Stimulated activated CD8-positive, alpha-beta memory T cell treated with anti-CD3 and anti-CD28 coated beads, Interleukin-2, amount 100 ng/mL, for 1 hour (primary cell): ENCODE measurements at places on chromosomes 2 and 18.

GRCh38 chr2:237068005-237068576 lies 17.6 kb upstream of the COPS8 start:
- no peak for DNase-seq

- DNase-seq = no peak
Measured at GRCh38 chr2:205655779-205656456, 26.4 kb upstream of the NRP2 start.

GRCh38 chr2:17625446-17625845 lies 85.0 kb downstream of the VSNL1 start:
- DNase-seq = no peak

DNA sequence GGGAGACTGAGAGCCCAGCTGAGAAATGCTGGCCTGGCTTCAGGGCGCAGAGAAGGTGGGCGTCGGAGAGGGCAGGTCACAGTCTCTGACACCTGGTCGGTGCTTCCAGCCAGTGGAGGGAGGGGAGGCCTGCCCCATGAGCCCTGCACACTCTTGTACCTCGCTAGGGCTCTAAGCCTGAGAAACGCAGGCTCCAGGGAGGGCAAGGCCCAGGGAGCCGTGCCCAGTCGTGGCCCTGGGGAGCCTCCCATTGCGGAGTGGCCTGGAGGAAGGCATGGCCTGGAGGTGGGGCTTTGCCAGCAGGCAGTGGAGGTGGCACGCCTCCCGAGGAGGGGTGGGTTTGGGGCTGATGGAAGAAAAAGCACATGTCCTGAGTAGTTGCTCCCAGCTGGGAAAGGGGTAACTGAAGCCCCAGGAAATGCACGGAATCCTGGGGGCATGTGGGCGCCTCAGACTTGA lies 39.0 kb downstream of the MTERF4 start:
- no peak for DNase-seq

DNA sequence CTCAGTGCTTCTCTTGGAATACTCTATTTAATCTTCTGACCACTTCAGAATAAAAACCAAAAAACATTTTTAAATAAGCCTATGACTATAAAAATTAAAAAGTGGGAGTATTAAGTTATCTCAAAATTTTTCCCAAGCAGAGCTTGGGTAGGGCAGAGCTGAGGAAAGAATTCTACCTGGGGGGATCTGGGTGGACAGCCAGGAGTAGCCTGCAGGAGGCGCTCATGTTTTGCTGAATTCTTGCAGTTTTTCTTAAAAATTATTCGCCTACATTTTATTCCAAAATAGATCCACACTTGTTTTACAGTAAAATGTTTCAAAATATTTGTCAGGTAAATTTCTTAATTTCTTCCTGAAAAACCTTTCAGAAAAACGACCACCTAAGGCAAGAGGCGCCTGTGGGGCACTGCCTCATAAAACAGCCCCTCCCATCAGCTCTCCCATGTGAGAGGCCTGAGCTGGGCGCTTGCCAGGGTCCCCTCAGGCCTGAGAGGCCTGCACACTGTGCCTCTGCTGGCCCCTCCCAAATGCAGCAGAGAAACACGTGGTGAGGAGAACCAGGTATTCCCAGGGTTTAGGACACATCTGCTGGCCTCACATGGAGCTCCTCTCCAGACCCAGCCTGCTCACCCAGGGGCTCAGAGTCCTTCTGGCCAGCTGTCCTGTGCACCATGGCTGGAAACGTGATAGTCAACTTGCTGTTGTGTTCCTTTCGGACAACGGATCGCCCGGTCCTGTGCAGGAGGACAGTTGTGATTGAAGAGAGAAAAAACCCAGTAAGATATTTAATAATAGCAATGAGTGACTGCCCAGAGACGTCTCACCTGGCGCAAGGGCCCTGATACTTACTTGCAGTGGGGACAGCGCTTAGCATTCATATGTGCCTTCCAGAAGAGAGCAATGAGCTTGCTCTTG lies 17.5 kb downstream of the POLR1A start:
- DNase-seq = no peak

DNA sequence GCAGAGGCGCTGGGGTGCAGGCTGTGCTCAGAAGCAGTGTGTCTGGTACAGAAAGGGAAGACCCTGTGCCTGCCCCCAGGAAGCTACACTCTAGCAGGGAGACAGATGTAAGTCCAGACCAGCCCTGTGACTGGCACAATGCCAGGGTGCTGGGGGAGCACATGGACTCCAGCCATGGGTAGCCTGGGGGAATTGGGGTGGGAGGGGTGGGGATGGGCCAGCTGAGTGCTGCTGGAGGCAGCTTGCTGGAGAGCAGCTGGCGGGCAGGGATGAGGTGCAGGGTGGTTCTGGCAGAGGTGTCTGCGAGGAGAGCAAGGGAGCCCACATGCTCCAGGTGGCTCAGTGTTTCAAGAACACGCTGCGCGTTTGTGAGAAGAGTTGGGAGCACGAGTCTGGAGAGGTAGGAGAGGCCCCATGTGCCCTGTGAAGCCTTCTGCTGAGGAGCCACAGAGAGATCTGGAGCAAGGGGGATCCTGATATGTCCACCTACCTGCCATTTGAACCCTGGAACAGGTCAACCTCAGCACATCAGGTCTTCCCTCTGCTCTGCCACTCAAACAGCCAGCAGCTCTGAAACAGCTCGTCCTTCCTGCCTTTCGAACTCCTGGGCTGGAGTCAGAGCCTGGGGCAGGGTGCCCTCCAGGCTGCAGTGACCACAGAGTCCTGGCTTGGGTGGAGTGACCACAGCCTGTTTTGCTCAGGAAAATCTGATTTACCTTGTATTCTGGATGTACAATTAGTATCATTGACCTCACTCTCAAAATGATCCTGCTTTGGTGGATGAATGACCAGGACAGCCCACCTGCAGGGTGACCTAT lies 15.1 kb downstream of the ALLC start:
- no peak for DNase-seq

DNA sequence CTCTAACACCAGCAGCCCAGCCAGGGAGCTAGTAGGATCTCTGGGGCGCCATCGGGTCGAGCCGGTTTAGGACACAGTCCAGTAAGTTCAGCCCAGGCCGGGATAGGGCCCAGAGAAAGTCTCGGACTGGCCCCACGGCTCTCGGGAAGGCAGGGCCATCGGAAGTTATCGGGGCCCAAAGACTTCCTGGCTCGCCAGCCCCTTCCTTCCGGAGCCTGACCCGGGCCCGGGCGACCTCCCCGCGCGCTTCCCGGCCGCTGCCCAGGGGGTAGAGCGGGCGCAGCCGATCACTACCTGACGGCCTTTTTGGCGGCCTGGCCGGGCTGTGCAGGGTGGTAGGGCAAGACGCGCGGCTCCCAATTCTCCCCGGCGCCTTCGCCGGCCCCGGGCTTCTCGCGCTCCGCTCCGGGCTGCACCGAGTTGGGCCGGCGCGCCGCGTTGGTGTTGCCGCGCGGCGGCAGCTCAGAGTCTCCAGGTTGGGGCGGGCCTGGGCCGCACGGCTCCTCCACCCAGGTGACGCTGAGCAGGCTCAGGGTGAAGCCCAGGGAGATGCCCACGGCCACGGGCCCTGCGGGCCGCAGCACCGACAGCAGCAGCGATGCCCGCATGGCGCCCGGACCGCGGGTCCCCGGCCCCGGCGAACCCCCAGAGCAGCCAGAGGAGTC lies 546 bp downstream of the CHPF start:
- no peak for DNase-seq

DNA sequence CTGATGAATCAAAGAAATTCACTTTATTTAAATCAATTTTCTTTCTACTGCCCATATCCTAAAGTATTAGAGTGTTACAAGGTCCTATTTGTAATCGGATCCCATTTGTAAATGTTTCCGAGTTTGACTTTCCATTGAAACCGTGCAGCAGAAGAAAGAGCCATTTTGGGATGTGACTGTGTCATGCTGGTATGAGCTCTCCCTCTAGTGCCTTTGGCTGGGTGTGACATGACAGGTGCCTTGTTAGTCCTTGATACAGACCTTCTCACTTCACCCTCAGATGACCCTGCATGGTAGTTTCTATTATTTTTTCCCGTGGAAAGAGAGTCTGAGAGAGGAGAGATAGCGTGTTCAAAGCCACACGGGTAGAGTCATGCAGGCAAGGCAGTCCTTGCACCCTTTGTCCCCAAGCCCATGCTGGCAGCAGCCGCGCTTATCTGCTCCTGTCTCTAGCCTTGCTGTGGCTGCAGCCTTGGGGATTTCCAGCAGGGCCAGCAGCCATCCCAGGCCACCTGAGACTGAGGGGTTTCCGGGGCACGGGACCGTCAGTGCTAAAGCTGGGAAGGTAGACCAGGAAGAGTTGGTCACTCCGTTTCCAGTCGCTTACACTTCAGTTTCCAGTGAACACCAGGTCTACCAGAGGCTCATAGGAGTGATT lies 21.4 kb downstream of the CHMP1B start:
- DNase-seq = no peak

GRCh38 chr18:72866901-72867745 lies 664 bp downstream of the NETO1 start:
- no peak for DNase-seq
